CD4-positive, alpha-beta T cell treated with Interleukin-4 for 1 hour (primary cell): ENCODE measurements at places on chromosomes 12 and 14.

- peak; percentile 76 for DNase-seq
Measured at GRCh38 chr12:46219877-46220655, 48.8 kb downstream of the SLC38A1 start.

DNA sequence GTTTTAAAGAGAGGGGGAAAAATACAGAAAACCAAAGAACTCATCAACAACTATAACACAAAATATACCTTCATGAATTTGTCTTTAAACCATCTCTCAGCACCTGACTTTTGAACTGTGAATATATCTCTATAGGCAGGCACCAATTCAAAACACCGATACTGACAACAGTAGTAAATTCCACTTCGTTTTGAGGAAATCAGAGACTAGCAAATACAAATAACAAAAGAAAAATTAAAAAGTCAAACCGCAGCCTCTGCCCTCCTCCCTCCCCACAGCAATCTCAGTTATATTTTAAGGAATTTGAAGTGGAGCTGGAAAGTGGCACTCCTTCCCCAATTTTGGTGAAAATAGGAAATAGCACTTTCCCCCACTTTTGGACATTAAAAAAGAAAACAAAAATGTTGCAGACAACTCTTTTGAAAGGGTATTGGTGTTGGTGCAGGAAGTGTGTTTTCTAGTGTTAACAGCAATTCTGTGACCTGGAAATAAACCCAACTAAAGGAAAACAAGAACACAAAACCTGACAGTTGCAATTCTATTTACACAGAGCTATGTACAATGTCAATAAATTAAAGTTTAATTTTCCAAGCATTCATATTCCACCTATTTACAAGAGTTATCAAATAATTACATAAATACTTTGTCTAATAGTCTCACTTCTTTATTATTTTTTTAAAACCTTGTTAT lies 13.5 kb downstream of the TBX3 start:
- no peak for DNase-seq

DNA sequence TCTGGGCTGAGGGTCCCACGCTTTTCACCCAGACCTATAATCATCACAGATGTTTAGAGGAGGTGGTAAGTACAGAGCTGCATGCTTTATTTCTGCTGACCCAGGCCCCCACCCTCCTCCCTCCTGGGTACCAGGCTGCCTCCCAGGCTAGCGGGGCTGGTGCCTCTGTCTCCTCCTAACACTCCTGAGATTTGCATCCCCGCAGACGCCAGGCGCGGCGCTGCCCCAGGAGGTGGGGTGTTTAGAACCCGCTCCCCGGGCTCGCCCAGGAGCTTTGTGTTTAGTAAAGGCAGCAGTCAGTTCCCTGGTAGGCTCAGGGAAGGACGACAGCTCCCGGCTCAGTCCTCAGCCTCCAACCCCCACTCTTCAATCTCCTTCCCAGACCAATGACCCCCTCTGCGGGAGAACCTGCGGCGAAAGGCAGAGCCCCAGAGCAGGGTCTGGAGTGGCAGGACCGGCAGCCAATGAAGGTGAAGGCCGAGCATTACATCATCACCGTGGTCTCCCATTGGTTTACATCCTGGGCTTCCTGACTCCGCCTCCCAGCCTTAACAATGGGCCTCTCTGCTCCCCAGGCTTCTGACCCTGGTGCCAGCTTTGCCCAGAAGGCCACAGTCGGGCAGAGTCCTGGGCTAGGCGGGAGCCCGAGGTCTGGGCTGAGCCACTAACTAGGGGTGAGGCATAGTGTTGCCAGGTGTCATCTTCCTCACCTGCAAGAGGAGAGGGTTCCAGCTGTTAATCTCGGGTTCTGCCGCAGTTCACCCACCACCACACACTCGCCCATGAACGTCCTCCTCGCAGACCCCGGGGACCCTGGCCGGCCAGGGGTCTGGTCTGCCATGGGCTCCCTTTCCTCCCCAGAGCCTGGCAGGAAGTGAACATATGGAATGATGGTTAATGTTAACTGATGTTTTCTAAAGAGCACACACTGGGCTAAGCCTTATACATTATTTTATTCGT lies 57.5 kb downstream of the CALM1 start:
- no peak for DNase-seq

- DNase-seq, result no peak
Measured at GRCh38 chr12:98754095-98754494, 109.0 kb downstream of the APAF1 start.

DNA sequence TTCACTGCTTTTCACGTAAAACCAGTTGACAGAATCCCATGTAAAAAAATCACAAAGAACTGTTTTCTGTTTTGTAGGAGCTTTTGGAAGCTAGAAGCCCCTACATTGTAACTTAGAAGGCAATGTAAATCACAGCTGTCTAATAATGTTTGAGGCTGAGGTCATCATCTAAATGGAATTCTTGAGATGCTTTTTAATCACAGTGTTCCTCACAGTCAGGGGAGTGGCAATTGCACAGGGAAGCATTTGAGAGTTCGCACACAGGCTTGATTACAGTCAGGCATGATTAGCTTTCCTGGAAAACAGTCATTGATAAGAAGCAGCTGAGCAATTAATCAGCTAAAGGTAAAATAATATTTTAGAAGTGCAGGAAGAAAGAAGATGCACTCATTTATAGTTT lies 2.9 kb downstream of the SLC17A8 start:
- no peak for DNase-seq

DNA sequence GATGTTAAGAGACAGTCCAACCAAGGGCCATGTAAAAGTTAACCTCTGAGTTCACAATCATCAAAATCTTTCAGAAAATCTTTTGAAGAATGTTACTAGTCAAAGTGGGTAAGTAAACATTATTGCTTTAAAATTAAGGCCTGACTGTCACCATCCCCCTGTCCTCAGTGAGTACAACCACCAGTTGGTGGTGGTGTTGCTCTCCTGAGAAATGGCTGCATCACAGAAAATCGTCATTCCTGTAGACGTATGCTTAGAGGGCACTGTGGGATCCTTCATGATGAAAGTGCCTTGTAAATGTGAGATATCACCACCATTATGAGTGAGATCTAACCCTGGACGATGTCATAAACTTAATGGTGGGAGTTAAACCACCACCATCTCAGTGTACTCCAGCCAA lies 451.2 kb downstream of the RPS29 start:
- DNase-seq, result no peak

DNA sequence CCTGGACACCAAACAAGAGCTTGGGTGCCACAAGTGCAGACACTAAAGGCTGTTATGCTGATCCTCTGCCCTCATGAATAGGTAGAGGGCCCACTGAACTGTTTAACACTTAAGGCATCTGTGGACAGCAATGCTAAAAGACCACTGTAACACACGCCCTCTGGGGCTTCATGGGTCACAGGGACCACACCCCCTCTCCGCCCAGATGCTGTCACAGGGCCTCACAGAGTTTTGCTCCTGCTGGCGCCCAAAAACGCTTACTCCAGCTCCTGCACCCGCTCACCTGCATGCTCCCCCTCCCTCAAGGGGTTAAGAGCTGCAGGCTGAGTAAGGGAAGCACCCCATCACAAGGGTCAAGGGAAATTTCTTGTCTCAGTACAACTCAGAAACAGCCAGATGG lies 141.8 kb upstream of the NUDT4 start:
- DNase-seq, result no peak

DNA sequence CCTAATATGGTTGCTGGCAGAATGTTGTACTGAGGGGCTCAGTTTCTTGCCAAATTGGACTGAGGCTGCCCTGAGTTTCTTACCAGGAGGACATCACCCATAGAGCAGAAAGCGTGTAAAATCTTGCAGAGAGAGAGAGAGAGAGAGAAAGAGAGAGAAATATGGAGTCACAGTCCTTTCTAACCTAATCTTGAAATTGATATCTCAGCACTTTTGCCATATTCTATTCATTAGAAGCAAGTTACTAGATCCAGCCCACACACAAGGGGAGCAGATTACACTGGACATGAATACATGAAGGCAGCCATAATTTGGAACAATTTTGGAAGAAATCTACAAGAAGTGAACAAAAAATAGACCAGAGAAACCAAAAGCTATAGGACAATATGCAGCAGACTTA lies 4.1 kb upstream of the CD163L1 start:
- no peak for DNase-seq

- no peak for DNase-seq
Measured at GRCh38 chr12:107661830-107662229, 23.8 kb upstream of the PWP1 start.

DNA sequence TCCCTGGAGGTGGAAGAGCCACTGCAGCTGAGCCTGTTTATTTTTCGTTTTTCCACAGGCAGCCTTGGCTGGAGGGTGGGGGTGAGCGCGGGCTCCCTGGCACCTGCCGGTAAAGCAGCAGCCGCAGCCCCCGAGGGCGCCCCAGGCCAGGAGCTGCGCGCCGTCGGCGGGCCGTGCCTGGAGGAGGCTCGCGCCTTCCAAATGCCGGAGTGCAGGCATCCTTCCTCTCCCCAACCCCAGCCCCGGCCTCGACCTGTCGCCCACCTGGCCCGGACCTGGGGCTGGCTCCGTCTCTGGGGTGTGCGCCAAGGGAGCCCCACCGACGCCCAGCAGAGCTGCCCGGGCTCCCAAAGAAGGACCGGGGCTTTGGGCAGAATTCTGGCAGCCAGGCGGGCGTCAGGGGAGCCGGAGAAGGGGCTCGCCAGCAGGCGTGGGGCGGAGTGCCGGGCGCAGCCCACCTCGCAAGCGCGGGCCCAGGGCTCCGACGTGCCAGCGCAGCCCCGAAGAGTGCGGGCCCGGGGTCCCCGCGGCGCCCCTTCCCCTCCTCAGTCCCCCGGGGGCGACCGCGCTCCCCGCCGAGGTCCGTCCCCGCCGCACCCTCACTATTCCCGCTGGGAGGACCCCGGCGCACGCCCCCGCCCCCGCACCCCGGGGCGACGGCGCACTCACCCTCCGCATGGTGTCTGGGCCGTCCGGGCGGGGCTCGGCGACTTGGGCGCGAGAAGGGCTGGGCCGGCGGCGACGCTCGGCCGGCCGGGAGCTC lies 130.3 kb downstream of the NDUFA12 start:
- DNase-seq, result no peak

DNA sequence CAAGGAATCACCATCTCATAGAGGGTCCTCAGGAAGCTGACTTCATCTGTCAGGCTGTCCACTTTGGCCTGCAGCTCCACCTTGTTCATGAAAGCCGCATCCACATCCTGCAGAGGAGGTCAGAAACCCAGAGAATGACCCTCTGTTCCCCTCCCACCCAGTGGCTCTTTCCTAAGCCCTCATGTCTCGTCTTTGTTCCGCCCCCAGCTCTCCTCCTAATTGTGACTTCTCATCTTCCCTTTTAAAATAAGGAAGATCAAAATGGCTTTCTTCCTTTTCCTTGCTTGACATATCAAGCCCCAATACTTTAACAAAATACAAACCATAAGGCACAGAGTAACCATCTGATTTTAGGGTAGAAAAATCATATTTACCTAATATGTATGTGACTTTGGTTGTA lies 4.4 kb downstream of the KRT76 start:
- DNase-seq, result no peak

- DNase-seq, result no peak
Measured at GRCh38 chr12:51985154-51985835, 21.5 kb upstream of the TAMALIN start.

GRCh38 chr12:80099259-80099658 lies at the start of gene OTOGL:
Gene OTOGL (plus strand): TSS chr12:80099537. CDS start chr12:80209432, 109,895 bp downstream.
- no peak for DNase-seq

GRCh38 chr12:110217996-110218674 lies 62.9 kb upstream of the ATP2A2 start:
- no peak for DNase-seq

GRCh38 chr12:119594772-119595445 lies 1.3 kb downstream of the TMEM233 start:
- DNase-seq, result no peak

- no peak for DNase-seq
Measured at GRCh38 chr14:99177886-99178835, 93.8 kb downstream of the BCL11B start.

DNA sequence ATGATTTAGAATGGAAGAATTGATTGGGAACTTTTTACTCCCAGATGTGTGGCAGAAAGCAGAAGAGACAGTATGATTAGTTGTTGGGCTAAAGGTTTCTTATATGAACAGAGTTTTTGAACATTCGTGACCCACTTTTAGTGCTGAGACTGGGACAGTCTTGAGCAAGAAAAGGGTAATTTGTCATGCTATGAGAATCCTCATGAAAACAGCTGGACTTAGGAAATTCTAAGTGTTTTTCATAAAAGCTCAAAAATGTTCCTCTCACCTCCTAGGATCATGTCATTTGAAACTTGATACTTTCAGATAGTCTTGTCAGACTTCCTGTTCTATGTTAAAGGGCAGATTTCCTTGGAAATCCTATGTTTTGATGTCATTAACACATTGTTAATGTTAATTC lies 86.1 kb downstream of the MGAT4C start:
- no peak for DNase-seq

- DNase-seq, result no peak
Measured at GRCh38 chr14:92994942-92995341, 72.0 kb downstream of the CHGA start.

- no peak for DNase-seq
Measured at GRCh38 chr12:3191450-3191849, 114.3 kb downstream of the TSPAN9 start.

DNA sequence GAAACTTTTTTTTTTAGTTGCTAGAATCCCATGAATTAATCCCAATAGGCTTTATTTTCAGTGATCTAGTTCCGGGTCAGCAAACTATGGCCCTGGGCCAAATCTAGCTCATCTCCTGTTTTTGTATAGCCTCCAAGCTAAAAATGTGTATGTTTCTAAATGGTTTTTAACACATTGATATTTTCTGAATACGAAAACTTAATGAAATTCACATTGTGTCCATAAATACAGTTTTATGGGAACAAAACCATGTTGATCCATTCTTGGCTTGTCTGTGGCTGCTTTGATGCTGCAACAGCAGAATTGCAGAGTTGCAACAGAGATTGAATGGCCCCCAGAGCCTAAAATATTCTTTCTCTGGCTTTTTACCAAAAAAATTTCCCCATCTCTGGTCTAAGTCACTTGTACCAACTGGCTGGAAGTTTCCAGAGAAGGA lies 47.5 kb downstream of the ZNF664 start:
- DNase-seq, result no peak

- DNase-seq, result no peak
Measured at GRCh38 chr14:102878970-102879460, 43.4 kb upstream of the AMN start.

DNA sequence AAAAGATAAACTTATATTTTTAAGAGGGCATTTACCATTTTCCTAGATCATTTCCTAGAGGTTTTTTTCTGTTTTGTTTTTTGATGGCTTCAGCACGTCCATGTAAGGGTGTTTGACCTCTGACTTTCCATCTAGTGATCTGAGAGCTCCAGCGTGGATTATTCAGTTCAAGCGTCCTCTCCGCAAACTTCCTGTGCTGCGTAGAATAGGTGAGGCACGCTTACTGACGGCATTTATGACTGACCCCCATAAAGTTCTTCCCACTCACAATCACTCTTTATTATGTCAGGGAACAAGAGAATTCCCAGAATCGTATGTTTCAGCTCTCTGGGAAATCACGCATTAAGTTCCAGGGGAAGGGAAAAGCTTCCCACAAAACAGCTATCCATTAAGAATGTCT lies 16.4 kb downstream of the CCDC92 start:
- DNase-seq, result no peak

- no peak for DNase-seq
Measured at GRCh38 chr12:89126712-89127111, 225.6 kb downstream of the DUSP6 start.

GRCh38 chr14:77559381-77559780 lies 57.1 kb downstream of the SPTLC2 start:
- no peak for DNase-seq

GRCh38 chr14:59344691-59345455 lies 120.3 kb downstream of the GPR135 start:
- no peak for DNase-seq
